ENCODE measurements at places on chromosomes 13 and 19.
A peak's percentile ranks its signal among the peaks of the same experiment; 100 is the strongest.

- no peak for DNase-seq
Measured at GRCh38 chr13:31530922-31531321, 208.4 kb upstream of the RXFP2 start.

DNA sequence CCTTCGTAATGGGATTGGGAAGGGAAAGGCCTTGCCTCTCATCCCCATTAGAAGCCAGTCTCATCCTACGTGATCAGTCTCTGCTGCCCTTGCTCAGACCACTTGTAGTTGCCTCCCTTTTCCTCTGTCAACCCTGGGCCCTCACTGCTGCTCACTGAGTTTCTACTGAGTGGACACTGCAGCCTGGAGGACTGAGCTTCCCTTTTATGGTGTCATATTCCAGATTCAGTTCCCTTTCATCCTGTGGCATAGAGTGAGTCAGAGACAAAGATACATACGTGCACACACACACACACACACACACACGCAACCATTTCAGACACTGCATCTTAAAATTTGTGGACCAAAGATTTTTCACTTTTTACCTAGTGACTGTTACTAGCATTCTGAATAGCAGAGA lies 56.6 kb downstream of the COG3 start:
- DNase-seq, result no peak

DNA sequence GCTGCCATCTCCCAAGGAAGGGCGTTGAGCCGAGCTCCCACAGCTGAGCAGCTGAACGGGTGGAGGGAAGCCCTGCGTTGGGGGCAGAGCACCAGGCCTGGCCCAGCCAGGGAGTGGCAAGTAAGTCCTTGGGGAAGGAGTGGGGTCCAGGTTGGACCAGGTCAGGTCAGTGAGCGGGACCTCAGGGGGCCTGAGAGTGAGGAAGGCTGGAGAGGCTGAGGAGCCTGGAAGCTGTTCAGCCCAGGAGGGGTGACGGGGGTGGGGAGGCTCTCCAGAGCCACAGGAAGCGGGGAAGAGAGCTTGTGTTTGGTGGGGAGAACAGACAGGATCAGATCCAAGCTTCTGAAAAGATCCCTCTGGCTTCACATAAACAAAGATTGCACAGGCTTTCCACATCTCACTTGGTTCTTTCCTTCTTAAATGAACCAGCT lies 55.4 kb upstream of the ATP12A start:
- DNase-seq, result no peak

DNA sequence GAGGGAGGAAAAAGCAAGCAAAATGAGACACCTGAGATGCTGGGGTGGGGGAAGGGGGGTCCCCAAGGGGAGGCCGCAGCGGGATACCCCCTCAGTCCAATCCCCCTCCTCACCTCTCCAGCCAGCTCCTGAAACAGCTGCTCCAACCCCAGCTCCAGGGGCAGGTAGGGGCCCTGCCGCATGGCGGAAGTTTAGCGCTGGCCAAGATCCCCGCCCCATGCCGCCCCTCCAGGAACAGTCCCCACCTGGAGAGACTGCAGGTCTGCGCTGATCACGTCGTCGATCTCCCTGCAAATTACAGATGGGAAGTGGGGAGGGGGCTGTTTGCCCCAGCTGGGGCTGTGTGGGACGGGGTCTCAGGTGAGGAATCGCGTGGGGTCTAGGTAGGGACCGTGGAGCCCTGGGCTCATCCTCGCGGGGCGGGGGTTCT lies 9.0 kb downstream of the CAPN12 start:
- no peak for DNase-seq

DNA sequence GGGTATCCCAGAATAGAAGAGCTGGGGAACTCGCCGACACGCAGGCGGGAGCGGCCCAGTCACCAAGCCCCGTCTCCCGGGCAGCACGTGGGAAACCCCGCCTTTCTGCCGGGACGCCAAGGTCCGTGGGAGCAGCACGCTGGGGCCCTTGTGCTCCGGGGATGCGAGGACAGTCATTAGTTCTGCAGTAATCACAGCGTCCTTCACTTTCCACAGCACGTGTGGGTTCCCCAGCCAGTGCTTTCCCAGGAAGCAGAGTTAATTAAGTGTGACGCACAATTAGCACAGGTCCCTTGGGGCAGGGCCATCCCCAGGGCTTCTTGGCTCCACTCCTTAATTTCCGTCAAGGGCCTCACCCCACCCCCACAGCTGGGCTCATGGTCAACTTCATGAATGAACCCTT lies 64.3 kb upstream of the C13orf46 start:
- DNase-seq, result no peak

GRCh38 chr19:8592231-8593009 lies 15.2 kb upstream of the MYO1F start:
- peak; percentile 49 for DNase-seq

GRCh38 chr19:7815325-7815724 lies 14.7 kb upstream of the EVI5L start:
- DNase-seq, result no peak

GRCh38 chr19:35885225-35885738 lies 15.1 kb downstream of the NFKBID start:
- no peak for DNase-seq

GRCh38 chr13:107276936-107277335 lies 709.0 kb upstream of the ARGLU1 start:
- DNase-seq, result no peak

- DNase-seq, result no peak
Measured at GRCh38 chr19:10706990-10707389, 5.8 kb downstream of the QTRT1 start.

GRCh38 chr13:47135800-47136503 lies 239.1 kb upstream of the HTR2A start:
- DNase-seq, result no peak

- DNase-seq, result no peak
Measured at GRCh38 chr13:31859571-31859970, 120.2 kb downstream of the RXFP2 start.

- no peak for DNase-seq
Measured at GRCh38 chr19:43534816-43535761, 2.1 kb downstream of the ZNF575 start.

GRCh38 chr13:29771247-29771646 lies 79.2 kb downstream of the UBL3 start:
- DNase-seq, result peak; percentile 38

DNA sequence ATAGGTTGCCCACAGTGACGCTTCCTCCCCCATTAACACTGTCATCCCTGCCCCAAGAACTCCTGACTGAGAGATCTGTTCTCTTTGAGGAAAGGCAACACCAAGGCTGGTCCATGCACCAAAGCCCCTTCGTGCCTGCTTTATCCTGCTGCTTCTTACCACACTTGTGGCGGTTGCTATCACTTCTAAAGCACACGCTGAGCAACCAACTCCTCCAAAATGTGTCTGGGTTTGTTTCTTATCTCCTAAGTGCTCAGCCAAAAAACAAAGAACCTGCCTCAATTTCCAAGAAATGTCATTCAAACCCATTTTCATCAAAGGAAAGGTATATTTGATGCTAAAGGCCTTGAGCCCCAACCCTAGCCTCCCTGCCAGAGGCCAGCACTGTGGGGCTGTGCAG lies 14.6 kb downstream of the ATP7B start:
- DNase-seq, result no peak

DNA sequence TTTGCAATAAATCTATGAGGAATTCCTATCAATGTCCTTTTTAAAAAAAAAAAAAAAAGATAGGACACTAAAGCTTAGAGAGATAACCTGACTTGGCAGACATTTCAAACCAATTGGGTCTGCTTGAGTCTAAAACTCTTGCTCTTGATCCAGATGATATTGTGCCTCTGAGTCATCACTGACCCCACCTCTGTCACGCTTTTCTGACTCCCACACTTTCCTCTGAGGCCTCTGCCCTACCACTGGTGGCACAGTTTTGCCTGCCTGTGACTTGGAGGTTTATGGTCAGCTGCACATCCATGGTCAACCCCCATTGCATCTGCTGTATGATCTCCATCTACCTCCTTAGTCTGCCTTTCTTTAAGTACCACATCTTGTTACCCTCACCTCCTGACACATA lies 328.7 kb downstream of the SPRY2 start:
- no peak for DNase-seq

DNA sequence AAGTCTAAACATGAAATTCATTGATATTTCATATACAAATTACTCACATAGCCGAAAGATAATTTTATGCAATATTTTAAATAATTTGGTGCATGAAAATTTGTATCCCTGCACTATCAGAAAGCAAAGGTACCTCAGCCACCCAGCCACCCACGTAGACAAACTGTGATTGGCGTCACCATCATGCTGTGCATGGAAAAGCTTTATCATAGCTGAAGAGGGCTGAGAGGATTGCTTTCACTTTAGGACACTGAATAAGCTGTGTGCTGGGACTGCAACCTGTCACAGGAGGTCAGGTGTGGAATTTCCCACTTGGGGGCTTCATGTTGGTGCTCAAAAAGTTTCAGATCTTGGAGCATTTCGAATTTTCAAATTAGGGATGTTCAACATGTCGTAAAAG lies 96.3 kb downstream of the MYCBP2 start:
- DNase-seq, result no peak

DNA sequence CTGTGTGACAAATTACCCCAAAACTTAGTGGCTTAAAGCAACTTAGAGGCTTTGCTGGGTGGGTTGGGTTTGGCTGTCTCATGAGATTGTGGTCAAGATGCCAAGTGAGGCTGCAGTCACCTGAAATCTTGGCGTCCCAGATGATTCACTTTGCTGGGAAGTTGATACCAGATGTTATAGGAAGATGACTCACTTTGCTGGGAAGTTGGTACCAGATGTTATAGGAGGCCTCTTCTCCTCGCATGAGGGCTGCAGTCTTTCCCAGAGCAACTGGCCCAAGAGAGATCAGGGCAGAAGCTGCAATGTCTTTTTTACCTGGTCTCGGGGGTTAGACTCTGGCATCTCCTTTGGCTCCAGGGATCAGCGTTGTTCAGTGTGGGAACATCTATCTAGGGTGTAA lies 16.8 kb downstream of the TEX29 start:
- DNase-seq, result peak; percentile 49

DNA sequence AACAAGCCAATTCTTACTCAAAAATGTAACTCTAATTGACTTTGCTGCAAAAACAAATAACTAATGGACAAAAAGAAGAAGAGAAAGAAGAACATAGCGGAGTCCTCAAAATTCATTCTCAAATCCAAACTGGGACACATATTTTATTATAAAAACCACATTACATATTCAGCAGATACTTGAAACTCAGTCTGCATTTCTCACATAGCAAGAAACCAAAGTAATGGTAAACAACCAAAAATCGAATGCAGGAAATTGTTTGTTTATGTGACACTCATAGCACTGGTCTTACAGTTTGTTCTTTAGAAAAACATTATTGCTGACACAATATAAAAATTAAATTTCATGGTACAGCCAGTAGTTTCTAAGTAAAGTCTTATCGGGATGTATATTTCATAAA lies 789.8 kb downstream of the SLITRK6 start:
- no peak for DNase-seq

- DNase-seq, result no peak
Measured at GRCh38 chr13:32056316-32056715, 24.7 kb downstream of the FRY start.

DNA sequence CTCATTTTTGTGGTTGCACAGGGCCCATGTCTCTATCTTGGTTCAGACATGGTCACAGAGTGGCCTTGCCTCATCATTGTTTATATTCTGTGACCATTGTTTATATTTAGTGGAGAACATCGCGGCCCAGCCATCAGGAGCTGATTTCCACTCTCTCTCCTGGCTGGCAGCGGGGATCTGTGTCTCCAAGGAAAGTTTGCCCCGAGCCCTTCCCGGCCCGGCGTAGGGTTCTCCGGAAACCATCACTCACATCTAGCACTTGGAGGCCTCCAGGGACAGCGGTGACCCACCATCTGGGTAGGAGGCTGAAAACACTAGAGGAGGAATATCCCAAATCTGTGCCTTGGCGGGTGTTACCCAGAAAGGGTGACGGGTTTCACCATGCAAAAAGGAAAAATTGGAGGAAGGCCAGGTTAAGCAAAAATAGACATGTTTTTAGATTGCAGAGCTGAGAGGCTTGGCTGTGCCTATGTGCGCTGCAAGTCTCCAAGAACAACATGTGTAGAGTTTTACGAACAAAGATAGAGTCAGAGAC lies 726 bp upstream of the ZNF358 start:
- no peak for DNase-seq

- DNase-seq, result no peak
Measured at GRCh38 chr19:31423896-31424295, 74.7 kb upstream of the TSHZ3 start.

DNA sequence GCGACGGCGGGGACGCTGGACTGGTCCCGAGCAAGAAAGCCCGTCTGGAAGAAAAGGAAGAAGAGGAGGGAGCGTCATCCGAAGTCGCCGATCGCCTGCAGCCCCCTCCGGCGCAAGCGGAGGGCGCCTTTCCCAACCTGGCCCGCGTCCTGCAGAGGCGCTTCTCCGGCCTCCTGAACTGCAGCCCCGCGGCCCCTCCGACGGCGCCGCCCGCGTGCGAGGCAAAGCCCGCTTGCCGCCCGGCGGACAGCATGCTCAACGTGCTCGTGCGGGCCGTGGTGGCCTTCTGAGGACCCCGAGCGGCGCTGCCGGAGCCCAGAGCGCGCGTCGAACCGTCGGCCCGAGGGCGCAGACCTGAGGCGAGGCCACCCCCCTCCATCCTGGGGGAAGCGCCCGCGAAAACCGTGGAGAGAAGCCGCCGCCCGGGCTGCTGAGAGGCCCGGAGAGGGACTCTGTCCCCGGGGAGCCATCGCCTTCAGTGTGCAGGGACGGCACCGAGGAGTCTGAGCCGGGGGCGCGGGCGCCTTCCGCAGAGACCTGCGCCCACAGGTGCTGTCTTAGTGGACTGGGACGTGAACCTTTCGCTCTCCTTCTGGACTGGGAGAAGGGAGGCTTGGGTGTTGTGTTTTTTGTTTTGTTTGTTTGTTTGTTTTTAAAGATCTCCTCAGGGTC lies 3.5 kb downstream of the IER2 start:
- DNase-seq, result no peak

DNA sequence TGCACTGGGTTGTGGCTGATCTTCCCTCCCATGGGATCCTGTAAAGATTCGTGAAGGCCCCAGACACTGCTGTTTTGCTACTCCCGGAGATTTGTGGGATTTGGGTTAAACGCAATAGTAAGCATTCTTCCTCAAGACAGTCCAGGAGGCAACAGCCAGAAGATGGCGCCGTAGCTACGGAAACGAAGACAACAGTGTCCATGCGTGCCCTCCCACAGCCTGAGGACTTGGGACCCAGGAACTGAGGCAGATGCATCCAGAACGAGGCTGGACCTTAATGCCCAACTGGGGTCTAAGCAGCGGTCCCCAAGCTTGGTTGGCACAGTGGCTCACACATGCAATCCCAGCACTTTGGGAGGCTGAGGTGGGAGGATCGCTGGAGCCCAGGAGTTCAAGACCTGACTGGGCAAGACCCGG lies 57.6 kb upstream of the ZNF507 start:
- DNase-seq, result peak; percentile 8

- DNase-seq, result no peak
Measured at GRCh38 chr13:73321043-73321442, 262.2 kb downstream of the KLF5 start.
